Cerebellar nuclear complex (tissue), 1 donor: ENCODE measurements at places on chromosomes 7 and 10.

DNA sequence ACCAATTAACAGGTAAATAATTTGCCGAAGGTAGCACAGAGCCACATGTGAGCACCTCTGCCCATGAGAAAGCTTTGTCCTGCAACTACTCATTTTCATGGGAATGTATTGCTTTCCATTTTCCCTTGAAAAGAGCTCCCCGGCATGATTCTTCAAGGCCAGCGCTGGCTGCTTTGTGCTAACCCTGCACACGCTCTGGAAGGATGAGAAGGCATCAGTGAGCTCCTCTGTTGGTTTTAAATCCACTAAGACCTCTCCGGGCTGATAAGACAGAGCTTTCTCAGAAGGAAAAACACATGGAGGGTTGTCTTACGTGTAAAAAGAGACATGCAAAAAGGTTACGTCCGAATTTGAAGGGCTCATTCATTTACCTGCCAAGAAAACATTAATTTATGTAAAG, 553.9 kb upstream of the MKI67 start:
- DNase-seq, result no peak

- DNase-seq, result no peak
These were observed 64.9 kb downstream of the INSIG1 start for GRCh38 chr7:155362380-155363145.

- no peak for DNase-seq
These were observed 76.4 kb downstream of the CTTNBP2 start for GRCh38 chr7:117796889-117797288.

DNA sequence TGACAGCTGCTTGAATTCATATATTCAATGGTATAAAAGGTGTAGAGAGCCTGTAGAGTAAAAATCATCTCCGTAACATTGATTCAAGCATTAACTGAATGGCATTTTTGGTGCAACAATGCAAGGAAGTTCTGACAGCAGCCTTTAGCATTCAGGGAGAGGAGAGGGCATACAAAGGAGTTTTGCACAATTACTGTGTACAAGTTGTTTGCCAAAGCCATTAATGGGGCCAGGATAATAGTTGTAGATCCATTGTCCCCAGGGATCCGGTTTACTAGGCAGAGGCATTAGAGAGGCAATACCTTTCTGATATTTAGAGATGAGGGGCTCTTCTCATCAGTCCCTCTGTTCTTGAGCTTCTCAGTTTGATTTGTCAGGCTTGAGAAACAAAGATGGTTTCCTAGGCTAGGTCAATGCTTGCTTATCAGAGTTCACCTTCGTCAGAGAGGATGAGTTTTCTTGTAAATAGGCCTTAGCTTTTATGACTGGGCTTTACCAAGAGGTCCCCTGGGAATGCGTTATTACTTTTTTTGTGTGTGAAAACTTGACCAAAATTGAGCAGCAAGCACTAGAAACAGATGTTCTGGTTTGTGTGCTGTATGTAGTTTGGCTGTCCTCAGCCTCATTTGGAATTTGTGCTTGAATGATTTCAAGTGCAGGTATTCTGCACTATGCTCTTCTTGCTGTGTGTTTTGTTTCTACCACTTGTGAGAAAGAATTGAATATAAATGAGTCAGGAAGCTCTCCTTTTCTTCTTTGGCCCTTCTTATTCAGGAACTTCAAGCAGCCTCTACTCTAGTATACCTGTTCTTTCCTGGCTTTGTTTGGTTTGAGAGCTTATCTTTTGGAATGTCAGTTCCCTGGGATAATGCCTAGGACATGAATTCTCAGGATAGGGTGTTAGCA, 32.0 kb downstream of the SND1 start:
- DNase-seq, result no peak

DNA sequence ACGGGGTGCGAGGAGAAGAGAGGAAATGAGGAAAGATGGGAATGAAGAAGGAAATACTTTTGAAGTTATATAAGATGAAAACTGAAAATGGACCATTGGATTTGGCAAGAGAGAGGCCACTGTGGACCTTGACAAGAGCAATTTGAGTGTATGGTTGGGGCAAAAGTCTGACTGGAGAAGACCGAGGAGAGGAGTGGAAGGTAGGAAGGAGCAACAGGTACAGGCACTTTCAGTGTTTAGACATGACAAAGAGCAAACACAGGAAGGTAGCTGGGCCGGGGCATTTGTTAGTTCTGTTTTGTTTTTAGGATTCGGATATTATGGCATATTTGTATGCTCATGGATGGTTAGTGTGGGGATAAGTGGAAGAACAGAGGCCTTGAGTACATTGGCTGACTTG, 99.4 kb downstream of the TAF3 start:
- no peak for DNase-seq

GRCh38 chr7:18861514-18862118, 255.8 kb downstream of the TWIST1 start:
- no peak for DNase-seq

GRCh38 chr7:22694597-22695207, 32.3 kb upstream of the IL6 start:
- DNase-seq, result no peak

DNA sequence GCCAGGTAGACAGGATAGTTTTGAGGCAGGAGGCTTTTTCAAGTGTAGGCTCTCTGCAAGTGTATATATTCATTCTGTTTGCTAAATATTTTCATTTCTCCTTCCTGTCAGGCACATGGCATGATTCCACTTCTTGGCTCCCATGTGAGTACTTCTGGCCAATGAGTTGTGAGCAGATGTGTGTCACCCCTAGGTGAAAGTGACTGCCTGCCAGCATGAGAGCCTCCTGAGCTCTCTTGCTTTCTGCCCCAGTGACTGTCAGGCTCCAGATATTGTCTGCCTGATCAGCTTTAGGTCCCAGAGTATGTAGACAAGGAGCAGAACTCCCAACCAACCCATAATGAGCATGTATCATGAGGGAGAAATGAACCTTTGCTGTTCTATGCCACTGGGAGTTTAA, 257.6 kb upstream of the NPY start:
- no peak for DNase-seq
